Liver (tissue), 10 donors: ENCODE measurements at places on chromosomes 6 and 20. TPM values are rescaled to one million over a fixed set of nuclear protein-coding genes. Genes with fewer than 3 reads are reported as not detected.

DNA sequence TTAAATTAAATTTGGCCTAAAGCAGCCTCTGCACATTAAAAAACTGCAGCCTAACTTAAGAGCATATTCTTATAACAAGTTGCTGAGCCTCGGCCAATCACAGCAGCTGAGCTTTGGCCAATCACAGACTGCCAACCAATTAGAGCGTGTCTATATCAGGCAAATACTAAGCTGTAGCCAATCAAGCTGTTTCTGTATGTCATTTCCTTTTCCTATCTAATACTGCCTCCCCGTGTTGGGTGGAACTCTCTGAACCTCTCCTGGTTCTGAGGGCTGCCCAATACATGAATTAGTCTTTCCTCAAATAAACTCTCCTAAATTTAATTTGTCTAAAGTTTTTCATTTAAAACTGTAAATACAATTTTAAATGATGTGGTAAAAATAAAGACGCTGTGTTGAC lies 3.9 kb upstream of the TMEM244 start:
- no peak for DNase-seq

GRCh38 chr6:95117236-95117635 lies 460.1 kb upstream of the MANEA start:
- DNase-seq: no peak

GRCh38 chr6:113381959-113382358 lies 475.2 kb upstream of the MARCKS start:
- DNase-seq: no peak

DNA sequence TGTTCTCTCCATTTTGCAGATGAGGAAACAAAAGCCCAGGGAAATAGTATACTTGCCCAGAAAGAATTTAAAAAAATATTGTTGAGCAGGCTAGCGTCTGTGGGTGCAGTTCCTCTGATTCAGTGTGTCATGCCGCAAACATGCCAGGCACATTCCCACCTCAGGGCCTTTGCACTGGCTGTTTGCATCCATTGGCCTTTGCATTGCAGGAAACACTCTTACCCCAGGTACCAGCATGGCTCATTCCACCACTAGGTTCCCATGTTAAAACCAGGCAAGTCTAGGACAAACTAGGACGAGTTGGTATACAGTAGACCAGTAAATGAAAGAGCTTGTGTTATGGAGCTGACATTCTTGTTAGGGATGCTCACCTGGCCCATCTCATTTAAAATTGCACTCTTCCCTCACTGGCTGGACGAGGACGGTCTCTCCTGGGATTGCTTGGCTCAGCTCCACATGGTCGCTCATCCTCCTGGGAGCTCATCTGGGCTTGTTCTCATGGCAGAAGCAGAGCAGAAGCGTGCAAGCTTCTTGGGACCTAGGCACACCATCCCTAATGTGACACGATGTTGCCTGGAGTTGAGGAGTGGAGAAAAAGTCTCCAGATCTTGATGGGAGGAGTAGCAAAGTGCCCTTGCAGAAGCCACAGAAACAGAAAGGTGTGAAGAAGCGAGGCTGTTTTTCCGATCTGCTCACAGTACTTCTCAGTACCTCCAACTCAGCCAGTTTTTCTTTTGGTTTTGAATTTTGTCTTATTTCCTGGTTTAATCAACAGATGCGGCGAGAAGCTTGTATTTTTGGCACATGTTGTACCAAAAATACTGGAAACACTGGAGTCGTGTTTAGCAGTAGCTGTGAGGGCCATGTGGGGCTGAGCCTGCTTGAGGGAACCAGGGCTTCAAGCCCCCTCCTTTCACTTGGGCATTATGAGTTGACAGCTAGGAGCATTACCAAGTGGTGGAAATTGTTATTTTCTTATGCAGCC lies 13.9 kb downstream of the ZNF831 start:
- no peak for DNase-seq

CPNE5 gene
- 0.47 TPM for total RNA-seq
